ENCODE measurements at places on chromosomes 2 and 18.

- no peak for DNase-seq
These were observed 121.8 kb downstream of the TDRD15 start for GRCh38 chr2:21245565-21245964.

GRCh38 chr2:12636837-12637581 lies 79.7 kb upstream of the TRIB2 start:
- DNase-seq: peak; percentile 58

GRCh38 chr2:14567561-14567960 lies 65.0 kb upstream of the LRATD1 start:
- DNase-seq: no peak

- DNase-seq: no peak
These were observed 34.9 kb upstream of the HPCAL1 start for GRCh38 chr2:10267551-10268465.

DNA sequence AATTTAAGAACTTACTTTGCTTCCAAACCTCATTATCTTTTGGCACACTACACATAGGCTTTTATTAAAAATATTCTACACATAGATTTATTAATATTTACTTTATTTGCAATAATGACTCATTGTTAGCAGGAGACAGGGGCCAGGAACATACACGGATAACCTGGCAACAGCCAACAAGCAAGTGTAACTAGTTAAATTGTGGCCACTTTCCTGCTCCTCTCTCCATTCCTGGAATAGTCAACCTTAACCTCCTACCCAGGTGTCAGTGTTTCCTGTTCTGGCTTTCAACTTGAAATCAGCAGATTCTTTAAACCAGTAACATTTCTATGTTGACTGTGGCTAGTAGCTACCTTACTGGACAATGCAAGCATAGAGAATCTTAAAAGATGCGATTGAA lies 26.5 kb downstream of the ACVR1 start:
- no peak for DNase-seq

DNA sequence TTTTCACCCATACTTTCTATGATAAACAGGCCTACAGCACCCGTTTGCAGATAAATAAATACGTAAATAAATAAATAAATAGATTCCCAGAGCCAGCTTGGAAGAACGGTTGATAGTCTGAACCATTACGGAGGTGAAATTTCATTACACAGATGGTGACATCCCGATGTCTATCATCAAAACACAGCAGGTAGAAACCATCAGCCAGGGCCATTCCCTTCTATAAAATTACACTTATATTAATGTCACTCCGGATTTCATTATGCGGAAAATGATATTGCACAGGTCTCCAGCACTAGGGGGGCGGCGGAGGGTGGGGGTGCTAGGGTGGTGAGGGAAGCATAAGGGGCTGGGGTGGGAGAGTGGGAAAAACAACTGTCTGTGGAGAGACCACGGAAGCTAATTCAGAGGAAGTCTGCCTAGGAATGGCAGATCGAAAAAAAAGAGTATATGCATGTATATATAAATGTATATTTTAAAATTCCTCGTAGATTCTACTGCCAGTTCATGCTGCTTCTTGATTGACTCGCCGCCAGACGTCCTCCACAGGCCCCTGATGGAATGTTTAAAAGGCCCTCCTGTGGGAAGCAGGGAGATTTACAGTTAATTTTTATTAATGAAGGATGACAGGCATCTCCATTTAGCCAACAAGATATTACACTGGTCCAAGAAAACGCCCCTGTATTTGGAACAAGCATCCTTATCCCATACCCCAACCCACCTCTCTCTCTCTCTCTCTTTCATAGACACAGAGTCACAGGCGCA lies 1906.0 kb upstream of the PIK3C3 start:
- DNase-seq: no peak

- DNase-seq: peak; percentile 24
These were observed 819.6 kb upstream of the FSHR start for GRCh38 chr2:49973917-49974368.

- DNase-seq: peak; percentile 40
These were observed 301.3 kb downstream of the ZNF407 start for GRCh38 chr18:74898965-74899364.

GRCh38 chr2:156756516-156756915 lies 320.3 kb downstream of the GPD2 start:
- DNase-seq: no peak

GRCh38 chr2:239881561-239882320 lies 143.4 kb downstream of the NDUFA10 start:
- DNase-seq: peak; percentile 33

DNA sequence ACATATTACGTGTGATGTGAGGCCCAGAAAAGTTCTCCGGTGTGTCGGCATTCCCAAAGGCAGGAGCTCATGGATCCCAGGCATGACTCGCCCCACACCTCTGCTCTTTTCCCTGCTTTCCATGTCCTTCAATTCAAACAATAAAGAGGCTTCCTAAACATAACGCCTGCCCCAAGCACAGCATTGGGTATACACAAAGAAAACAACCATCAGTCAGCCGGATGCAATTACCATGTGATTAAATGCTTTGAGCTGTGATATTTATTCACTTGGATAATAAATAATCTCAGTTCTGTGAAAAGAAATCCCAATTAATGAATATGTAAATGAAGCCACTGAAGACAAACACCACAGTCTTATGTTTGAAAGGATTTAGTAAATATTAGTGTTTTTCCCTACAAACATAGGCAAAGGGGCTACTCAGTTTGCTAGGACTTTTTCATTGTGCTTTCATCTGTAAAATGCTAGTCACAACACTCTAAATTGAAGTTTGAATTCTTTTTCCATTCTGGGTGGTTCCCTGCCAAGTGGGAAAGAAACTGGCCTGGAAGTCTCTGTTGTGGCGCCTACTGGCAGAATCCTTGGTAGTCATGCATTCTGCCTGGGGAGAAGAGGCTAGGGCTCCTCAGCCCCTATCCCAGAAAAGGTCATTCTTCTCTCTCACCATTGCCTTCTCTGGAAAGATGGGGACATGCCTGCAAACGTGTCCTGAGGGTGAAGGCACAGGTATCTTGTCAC lies 144.7 kb downstream of the COL6A3 start:
- no peak for DNase-seq

DNA sequence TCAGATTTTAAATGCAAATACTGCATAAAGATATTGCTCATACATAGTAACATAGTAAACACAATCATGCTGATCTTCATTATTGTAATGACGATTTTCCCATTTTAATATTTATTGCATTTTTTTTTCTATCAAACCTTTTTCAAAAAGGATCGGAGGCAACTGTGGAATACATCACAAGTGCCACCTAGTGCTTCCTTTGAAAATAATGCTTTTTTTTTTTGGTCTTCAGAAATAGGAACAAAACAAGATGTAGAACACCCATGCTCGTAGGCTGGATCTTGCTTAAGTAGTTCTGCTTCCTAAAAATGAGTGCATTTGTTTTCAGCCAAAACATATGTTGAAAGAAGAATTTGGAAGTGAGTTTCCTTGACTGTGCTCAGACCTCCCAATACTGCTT lies 35.7 kb upstream of the GPR155 start:
- peak; percentile 33 for DNase-seq

GRCh38 chr2:35504419-35504818 lies 851.2 kb upstream of the CRIM1 start:
- no peak for DNase-seq

DNA sequence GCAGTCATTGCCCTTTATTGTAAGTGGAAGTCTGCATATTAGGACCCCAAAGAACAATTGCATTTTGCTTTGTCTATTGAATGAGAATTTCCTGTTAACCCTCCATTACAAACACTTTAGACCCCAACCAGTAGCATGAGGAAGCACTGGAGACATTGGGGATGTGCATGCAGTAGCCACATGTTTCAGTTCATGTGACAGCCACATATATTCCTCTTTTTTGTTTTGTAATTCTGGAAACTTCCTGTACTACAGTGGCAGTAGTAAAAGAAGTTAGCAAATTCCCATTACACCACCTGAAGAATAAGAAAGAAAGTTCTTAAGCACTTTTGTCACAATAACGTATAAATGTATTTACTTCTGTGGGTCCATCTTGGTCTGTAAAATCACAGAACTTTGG lies 281.1 kb upstream of the SLC14A2 start:
- DNase-seq: no peak

GRCh38 chr2:6920743-6921064 lies 3.5 kb downstream of the RNF144A start:
- no peak for DNase-seq

GRCh38 chr18:22977847-22978701 lies 44.9 kb downstream of the RBBP8 start:
- peak; percentile 83 for DNase-seq

DNA sequence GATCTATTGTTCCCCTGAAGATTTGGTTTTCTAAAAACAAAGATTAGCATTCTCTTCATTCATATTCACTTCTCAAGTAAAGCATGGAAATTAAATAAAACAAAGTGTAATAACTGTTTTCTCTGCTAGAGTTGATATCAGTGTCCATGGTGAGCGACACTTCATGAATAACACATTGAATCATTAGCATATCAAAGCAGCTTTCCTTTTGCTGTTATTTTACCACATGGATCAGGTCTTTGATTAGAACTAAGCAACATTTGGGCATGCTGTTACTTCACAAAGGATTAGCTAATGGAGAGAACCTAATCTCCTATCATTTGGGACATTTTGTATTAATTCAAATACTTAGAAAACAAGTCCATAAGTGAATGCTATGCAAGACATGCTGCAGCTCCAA lies 368.8 kb upstream of the CDH19 start:
- no peak for DNase-seq

DNA sequence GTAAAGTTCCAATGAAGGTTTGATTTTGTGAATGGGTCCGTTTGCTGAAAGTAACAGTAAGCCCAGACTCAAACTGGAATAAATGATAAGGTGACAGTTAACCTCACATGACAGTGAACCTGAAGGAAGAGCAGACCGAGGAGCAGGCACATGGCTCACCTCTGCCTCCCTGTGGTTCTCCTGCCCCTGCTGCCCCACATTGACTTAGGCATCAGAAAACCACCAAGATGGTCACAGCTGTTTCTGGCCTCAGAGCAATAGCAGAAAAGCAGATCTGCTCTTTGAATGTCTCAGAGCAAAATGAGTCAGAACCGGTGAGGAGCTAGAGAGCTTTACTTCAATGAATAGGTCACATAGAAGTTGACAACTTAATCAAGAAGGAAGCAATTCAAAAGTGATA lies 487.6 kb downstream of the METTL4 start:
- no peak for DNase-seq

- peak; percentile 11 for DNase-seq
These were observed 131.7 kb downstream of the BCL2L11 start for GRCh38 chr2:111252436-111252835.

DNA sequence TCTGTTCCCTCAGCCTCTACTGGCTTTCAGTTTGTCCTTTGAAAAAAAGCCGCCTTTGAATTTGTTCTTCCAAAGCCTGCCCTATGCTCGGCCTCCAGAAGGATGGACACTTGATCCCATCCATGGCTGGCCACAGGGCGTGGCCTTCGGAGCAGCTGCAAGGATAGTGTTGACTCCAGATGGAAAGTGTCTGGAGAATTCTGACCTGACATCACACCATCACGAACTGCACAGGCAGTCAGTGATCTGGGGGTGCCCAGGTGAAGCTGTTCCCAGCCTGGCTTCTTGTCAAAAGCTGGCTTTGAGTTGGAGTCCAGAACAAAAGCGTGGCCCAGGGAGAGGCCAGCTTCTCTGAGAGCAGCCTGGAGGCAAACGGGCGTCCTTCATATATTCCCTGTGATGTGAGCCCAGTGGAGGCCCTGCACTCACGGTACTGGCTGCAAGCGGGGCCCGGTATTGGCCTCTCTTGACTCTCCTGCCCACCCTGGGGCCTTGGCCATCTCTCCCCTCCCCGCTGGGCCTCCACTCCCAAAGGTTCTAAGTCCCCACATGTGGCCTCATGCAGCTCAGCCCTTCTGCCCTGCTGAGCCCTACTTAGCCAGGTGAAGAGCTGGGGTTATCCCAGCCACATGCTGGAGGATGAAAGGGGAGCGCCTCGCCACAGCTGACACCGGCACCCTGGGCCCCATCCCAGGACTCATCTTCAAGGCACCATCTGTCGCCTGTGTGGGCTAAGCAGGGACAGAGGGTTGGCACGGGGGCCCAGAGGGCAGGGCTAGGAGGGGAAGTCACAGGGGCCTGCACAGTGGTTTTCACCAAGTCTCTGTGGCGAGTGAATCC lies 20.4 kb upstream of the ATOH8 start:
- DNase-seq: no peak

- no peak for DNase-seq
These were observed 510.3 kb downstream of the ZNF804A start for GRCh38 chr2:185108588-185108987.

DNA sequence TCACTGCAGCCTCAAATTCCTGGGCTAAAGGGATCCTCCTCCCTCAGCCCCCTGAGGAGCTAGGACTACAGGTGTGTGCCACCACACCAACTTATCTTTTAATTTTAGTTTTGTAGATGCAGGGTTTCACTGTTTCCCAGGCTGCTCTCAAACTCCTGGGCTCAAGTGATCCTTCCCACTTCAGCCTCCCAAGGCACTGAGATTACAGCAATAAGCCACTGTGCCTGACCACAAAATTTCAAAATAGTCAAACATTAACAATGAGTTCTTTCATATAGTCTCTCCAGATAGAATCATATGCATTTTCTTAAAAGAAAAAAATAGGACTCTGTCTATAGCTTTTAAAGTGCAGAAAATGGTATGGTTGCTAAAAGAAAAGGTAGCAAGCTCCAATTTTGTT lies 24.9 kb upstream of the PID1 start:
- DNase-seq: peak; percentile 68

DNA sequence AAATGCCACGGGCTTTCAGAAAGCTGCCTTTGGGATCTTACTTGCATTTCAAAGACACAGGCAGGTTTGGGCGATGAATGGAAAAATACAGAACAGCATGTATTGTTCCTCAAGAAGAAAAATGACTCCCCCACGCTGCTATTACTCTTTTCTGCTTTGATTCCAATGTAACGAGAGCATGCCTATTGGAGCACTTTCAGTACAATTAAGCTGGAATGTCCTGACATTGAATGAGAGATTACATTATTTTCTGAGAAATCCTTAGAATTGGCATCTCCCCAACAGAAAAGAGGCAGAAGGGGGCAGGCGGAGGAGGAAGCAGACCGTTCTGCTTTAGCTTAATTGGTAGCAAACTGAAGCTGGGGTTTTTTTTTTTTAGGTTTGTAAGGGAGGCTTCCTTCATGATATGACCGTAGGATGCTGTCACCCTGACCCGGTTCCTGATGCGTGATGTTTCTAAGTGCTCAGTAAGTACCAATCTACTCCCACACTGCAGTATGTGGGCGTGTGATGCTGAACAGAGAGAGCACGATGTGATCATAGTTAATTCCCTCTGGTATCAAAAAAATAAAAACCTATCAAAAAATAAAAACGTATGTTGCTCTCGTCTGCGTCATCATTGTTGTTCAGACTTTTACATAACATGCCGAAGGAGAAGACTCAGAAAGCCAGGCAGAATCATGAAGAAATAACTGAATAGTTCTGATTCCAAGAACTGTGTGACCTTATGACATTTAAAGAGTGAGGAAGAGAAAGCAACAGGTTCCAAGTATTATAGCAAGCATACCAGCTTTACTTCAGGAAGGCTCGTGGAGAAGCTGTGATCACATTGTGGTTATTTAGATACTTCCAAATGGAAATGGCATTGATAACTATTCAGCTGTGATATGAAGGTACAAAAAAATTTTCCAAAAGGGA lies 40.5 kb downstream of the LONRF2 start:
- peak; percentile 95 for DNase-seq

- DNase-seq: no peak
These were observed 244.9 kb downstream of the LOXHD1 start for GRCh38 chr18:46411867-46412690.

All from fibroblast of pulmonary artery (primary cell).